ENCODE measurements at places on chromosomes 4 and X. TPM values are rescaled to one million over a fixed set of nuclear protein-coding genes. Genes with fewer than 3 reads are reported as not detected.

- DNase-seq, result no peak
These were observed 856.2 kb downstream of the STIM2 start for GRCh38 chr4:27716693-27717430.

DNA sequence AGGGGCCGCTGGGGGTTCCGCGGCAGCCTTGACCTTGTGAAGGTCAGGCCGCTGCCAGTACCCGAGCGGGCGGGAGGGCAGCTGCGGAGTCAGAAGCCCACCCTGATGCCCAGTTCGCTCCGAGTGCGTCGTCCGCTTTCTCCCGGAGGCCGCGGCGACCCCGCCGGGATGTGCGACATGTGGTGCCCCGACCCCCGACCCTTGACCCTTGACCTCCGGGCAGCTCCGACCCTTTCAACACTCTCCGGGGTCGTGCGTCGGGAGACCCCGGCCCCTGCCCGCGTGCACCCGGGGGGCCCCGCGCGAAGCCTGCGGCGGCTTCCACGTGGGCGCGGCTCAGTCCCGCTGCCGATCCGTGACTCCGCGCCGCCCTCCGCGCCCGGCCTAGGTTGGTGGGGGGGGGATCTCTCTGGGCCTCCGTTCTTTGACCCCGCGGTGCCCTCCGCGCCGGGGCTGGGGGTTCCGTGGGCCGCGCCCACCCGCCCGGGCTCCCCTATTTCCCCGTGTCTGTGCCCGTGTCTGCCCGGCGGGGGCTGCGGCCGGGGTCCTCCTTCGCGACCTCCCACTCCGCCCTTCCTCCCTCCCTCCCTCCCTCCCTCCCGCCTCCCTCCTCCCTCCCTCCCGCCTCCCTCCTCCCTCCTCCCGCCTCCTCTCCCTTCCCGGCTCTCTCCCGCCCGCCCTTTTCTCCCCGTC lies 609 bp upstream of the SLC25A6 start:
- no peak for DNase-seq

DNA sequence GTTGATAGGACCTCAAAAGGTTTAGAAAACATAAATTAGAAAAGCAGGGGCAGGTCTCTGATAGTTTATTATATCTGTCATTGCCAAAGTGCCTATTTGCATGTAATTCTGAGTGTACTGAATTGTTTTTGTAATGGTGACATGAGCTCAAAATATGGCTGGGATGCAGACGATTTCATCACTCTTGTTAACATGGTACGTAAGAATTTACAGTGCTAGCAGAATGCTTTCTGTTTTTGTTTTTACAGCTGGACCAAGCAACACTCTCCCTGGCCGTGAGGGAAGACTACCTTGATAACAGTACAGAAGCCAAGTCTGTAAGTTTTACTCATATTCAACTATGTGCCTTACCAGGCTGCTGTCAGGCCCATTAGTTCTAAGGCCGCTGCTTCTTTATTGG lies 58.1 kb downstream of the PHEX start:
- DNase-seq, result no peak

GRCh38 chrX:71103110-71103983 lies 3.2 kb downstream of the CXorf65 start:
- no peak for DNase-seq

DNA sequence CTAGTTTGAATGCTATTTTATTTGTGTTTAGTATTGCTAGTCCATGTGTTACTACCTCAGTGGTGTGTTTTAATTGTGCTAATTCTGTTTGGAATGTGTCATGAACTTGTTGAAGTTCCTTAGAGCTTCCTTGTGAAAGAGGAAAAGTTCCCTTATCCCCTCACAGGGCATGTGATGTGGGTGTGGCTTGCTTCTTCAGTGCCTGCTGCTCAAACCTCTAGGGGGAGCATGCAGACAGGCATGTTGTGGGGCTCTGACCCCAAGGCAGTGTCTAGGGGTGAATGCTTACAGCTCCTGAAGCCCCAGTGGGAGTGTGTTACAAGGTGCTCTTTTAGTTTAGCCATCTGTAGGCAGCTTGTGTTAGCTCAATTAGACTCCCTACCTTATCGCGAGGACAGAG lies 86.5 kb downstream of the MAGED4 start:
- peak; percentile 10 for DNase-seq

DNA sequence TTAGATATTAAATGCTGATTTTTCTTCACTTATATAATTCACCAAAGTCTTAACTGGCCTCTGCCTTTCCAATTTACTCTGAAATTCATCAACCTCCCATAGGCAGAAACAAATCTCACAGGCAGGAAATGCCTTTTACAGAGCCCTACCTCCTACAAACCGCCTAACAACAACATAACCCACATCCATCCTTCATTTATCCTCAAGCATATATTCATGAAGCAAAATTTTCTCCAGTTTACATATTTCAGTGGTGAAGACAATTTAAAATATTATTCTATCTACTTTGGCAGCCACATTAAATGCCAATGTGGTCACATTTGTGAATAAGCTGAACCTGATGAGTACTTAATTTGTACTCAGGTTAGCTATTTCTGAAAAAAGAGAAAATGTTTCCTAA lies 30.3 kb downstream of the SEPSECS start:
- no peak for DNase-seq

DNA sequence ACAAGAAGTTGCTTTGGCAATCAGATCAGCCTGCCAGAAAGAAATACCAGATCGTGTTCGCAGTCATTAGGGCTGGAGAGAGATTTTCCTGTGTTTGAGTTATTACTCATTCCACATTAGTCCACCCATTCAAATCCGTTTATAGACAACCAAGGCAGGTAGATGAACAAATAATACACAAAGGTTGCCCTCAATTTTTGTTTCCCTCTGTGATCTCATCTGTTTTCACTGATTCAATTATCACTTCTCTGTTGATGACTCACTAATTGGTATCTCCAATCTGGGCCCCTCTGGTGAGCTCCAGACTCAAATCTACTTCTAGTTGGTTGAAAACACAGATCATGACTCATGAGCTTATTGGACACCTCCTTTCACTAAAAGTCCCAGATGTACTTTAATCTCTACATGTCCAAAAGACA lies 54.5 kb downstream of the CHM start:
- DNase-seq, result no peak

DNA sequence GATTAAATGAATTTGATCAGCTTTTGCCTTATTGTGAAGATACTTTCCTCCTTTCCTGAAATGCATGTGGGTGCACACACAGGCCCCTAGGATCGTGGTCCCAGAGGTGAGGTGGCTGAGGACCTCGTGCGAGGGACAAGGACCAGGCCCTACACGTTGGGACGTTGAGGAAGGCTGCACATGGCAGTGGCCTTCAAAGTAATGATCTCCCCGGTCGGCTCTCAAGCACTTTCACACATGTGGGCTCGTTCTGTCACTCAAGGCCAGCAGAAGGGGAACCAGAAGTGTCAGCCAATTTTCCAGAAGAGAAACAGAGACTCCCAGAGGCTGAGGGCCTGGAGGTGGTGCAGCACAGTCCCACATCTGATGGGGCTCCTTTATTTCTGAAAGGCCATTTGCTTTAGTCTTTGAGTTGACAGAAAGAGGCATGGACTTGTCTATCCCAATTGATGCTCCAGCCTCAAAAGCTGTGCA lies 196.8 kb downstream of the AFAP1 start:
- DNase-seq, result no peak

GRCh38 chr4:113935190-113935589 lies 44.3 kb downstream of the ARSJ start:
- no peak for DNase-seq

DNA sequence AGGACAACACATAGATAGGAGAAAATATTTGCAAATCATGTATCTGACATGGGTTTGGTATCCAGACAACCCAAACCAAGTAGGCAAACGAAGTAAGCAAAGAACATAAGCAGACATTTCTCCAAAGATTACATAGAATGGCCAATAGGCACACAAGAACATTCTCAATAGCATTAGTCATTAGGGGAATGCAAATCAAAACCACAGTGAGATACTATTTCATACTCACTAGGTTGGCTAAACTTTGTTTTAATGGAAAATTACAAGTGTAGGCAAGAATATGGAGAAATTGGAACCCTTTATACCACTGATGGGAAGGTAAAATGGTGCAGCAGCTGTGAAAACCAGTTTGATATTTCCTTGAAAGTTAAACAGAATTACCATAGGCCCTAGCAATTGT lies 74.7 kb downstream of the CHRNA9 start:
- no peak for DNase-seq

GRCh38 chr4:101127176-101127790 lies 220.0 kb downstream of the PPP3CA start:
- DNase-seq, result no peak

- DNase-seq, result peak; percentile 20
These were observed at the start of gene KLB for GRCh38 chr4:39406763-39407583. Gene KLB, plus strand, starts transcription at chr4:39406930. Its CDS starts 20 bp downstream, at chr4:39406950.

DNA sequence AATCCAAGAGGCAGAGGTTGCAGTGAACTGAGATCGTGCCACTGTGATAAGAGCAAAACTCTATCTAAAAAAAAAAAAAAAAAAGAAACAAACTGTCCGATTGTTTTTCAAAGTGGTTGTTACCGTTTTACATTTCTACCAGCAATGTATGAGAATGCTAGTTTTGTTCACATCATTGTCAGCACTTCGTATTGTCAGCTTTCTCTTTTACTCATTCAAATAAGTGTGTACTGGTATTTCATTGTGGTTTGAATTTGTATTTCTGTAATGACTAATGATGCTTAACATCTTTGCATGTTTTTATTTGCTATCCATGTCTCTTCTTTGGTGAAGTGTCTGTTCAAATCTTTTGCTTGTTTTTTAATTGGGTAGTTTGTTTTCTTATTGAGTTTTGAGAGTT lies 65.8 kb downstream of the GPR101 start:
- no peak for DNase-seq

- no peak for DNase-seq
These were observed 48.6 kb upstream of the PARM1 start for GRCh38 chr4:74884266-74884665.

GRCh38 chr4:24915121-24915922 lies 2.5 kb upstream of the CCDC149 start:
- DNase-seq, result no peak

DNA sequence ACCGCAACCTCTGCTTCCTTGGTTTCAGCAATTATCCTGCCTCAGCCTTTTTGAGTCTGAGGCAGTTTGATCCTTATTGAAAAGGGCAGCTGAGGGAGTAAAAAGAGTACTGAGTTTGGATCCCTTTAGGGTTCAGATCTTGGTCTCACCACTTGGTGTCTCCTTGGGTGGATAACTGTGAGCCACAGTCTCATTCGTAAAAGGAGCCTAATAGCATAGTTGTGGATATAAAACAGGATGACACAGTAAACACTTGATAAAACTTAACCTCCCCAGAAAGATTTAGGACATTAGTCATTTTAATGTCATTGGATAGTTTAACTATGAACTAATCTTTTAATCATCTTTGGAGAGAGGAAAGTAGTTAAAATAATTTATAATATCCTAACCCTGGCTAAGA lies 173.0 kb downstream of the ANK2 start:
- no peak for DNase-seq

DNA sequence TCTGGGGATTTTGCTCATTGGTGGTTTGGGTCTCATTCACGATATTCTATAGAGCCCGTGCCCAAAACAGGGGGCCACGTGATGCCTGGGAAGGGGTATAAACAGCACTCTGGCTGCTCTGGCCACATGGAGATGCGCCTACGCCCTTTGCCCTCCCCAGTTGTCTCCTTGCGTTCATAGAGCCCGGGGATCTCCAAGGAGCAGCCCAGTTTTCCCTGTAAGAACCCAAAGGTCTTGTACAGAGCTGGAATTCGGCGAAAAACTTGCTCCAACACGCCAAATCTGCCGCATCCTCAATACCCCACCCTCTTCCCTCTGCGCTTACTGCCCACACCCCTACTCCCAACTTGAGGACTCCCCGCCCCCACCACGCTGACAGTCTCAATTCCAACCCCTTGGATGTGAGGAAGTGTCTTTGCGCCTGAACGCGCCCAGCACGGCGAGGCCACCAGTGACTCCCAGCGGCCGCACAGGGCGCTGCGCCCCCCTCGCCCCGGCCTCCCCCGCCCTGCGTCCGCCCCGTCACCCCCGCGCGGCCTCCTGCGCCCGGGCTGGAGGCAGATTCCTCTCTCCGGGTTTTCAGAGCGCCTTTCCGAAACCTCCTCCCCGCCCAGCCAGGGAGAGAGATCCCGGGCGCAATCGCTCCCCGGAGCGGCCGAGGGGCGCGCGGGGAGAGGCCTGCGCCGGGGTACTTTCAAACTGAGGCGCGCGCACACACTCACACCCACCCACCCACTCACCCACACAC lies at the start of gene NHS:
Gene NHS, plus strand, starts transcription at position 582 of the 748 bp plus-strand sequence. CDS start 558 bp downstream, outside the sequence.
- no peak for DNase-seq

DNA sequence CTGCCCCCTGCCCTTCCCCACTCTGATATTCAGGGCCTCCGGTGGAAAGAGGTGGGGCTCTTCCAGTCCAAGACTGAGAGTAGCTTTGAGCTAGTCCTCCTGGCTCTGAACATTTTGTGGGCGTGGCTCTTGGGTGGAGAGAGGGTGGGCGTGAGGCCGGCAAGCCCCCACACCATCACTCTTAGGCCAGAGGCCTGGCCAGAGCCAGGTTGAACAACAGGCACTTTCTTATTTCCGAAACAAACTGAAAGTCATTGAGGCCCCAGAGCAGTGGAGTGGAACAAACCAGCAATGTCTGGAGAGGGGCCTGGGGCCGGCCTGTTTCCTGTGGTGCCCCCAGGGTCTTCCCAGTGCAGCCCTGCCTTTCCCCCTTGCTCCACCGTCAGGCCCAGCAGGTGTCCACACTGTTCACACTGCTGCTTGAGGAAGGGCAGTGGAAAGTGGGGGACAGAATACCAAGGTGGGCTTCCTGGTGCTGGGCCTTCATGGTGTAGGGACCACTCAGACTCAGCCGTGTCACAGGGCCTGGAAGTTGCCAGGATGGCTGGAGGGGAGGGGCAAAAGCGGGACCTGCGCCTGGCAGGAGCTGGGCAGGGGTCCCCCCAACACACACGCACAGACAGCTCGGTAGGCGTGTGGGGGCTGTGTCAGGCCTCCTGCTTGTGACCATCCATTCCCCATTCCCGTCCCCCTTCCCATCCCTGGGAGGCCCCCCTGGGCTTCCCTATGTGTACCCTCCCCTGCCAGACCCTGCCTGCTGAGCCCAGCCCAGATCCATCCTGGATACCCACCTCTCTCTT lies 2.9 kb downstream of the ADRA2C start:
- DNase-seq, result no peak

DNA sequence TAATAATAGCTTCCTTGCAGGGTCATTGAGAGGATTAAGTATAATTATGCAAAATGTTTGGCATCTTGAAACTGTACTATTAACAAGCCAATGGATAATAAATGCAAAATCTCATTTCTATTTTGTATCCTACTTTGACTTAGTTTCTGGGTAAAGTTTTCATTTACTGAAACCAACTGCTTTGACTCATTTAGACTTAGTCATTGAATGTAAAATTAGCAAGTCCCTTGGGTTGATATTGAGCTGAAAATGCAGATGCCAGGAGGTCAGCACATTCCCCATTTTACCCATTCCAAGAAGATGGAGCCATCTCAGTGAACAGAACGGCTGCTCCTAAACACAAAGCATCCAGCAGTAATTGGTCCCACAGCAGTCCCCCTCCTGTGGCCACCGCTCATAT lies 74.7 kb upstream of the GATB start:
- DNase-seq, result no peak

- DNase-seq, result no peak
These were observed 144.4 kb downstream of the NHS start for GRCh38 chrX:17519358-17519757.

- no peak for DNase-seq
These were observed 128.5 kb downstream of the MAGEC2 start for GRCh38 chrX:142076633-142077032.

Gene DMP1
- not detected for total RNA-seq

Gene HTN3
- total RNA-seq, result not detected

Gene SLC16A2
- 5.3 TPM for total RNA-seq

Gene ZCCHC18
- total RNA-seq, result 0.63 TPM

Gene CYTL1
- total RNA-seq, result 8.1 TPM

Gene GPAT3
- 45.9 TPM for total RNA-seq

Gene NWD2
- not detected for total RNA-seq

Gene CFI
- total RNA-seq, result 5.8 TPM

Gene ADH6
- not detected for total RNA-seq

Measured in epithelial cell of proximal tubule (primary cell).